CD4-positive, alpha-beta T cell treated with Interleukin-15 for 1 hour (primary cell): ENCODE measurements at places on chromosomes 2 and 18.

DNA sequence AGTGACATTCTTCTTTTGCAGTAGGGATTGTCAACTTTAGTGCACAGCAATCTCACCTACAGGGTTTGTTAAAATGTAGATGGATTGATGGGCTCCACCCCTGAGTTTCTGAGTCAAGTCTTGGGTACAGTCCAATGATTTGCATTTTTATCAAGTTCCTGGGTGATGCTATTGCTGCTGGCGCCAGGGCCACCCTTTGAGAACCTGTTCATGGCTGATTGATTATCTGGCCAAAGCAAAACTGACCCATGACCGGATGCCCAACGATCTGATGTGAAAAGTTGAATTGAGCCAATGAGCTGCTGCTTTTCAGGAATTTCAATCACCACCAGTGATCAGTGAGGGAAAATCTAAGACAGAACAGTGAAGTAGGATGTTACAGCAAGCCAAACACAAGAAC lies 675.3 kb downstream of the TMEM182 start:
- DNase-seq: no peak

DNA sequence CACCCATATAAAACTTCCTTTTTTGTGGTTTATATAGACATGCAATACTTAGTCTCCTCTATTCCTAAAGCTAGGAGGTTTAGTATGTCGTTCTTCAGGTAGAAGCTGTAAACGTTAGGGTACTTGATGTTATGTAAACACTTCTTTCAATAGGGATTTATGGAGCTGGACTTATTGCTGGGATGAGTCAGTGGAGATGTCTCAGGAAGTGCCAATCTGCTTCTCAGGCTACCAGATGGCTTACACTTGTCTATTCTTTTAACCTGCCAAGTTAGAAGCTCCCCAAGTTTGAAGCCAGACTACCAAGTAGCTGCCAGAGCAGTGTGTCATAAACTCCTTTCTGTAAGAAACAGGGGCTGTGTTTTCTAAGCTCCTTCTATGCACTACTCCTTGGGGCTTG lies 756.5 kb upstream of the LRRTM1 start:
- no peak for DNase-seq

GRCh38 chr18:54928236-54928635 lies 31.0 kb downstream of the CCDC68 start:
- DNase-seq: no peak

- no peak for DNase-seq
These were observed 123.5 kb upstream of the DAPL1 start for GRCh38 chr2:158671360-158672245.

GRCh38 chr2:5494212-5494611 lies 198.0 kb upstream of the SOX11 start:
- no peak for DNase-seq
